Lung (tissue), 17 donors: ENCODE measurements at places on chromosomes 7 and 10. TPM values are rescaled to one million over a fixed set of nuclear protein-coding genes. Genes with fewer than 3 reads are reported as not detected.

ABCB1 gene
- total RNA-seq, result 4.9 TPM

GPR85 gene
- total RNA-seq, result 1.8 TPM

GNG11 gene
- 31.8 TPM for total RNA-seq

ANXA8L1 gene
- 18.9 TPM for total RNA-seq

OR2A1 gene
- not detected for total RNA-seq

HELLS gene
- 15.1 TPM for total RNA-seq

ANXA11 gene
- total RNA-seq, result 97.7 TPM

SEMA4G gene
- total RNA-seq, result 7.4 TPM

MTPN gene
- total RNA-seq, result 114 TPM

SMKR1 gene
- 0.51 TPM for total RNA-seq

CADPS2 gene
- 37.9 TPM for total RNA-seq

ANKRD61 gene
- not detected for total RNA-seq

HSPB1 gene
- 529 TPM for total RNA-seq

CRYGN gene
- 0.28 TPM for total RNA-seq
